Natural killer cell (primary cell): ENCODE measurements at places on chromosomes 16 and 17. TPM values are rescaled to one million over a fixed set of nuclear protein-coding genes. Genes with fewer than 3 reads are reported as not detected.

- H3K4me3 ChIP-seq = no peak overlapping the region
- H3K36me3 ChIP-seq = no peaks in the 10 kb centered on the region
- peaks cover 2% of the 10 kb centered on the region for H3K27me3 ChIP-seq
- no peak for DNase-seq
- H3K4me1 ChIP-seq = peaks cover 29% of the 10 kb centered on the region
- H3K27ac ChIP-seq = no peak overlapping the region
These were observed 33.4 kb downstream of the CDH13 start for GRCh38 chr16:82660075-82660645.

- H3K27me3 ChIP-seq = no peaks in the 10 kb centered on the region
- no peak for DNase-seq
- no peak overlapping the region for H3K27ac ChIP-seq
- H3K4me3 ChIP-seq = no peak overlapping the region
- H3K4me1 ChIP-seq = no peaks in the 10 kb centered on the region
These were observed 35.1 kb downstream of the GDE1 start for GRCh38 chr16:19486750-19487325.

DNA sequence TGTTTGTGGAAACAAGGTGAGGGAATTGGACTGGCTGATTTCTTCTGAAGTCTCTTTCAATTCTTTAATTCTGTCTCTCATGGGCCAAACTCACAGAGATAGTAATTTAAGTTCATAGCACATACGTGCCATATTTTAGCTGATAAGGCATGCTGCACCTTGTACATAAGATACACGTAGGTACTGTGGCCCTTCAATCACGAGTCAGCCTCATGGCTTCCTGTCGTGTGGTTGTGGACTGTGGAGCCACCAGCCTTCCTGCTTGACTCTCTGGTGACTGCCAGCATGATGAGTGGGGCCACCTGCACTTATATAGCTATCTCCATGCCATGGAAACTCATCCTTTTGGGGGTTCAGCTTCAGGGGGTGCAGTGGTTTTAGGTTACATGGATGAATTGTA lies 25.1 kb downstream of the KSR1 start:
- H3K27me3 ChIP-seq = no peaks in the 10 kb centered on the region
- H3K4me3 ChIP-seq = no peak overlapping the region
- peak; percentile 73 for DNase-seq
- peaks cover 57% of the 10 kb centered on the region for H3K4me1 ChIP-seq

DNA sequence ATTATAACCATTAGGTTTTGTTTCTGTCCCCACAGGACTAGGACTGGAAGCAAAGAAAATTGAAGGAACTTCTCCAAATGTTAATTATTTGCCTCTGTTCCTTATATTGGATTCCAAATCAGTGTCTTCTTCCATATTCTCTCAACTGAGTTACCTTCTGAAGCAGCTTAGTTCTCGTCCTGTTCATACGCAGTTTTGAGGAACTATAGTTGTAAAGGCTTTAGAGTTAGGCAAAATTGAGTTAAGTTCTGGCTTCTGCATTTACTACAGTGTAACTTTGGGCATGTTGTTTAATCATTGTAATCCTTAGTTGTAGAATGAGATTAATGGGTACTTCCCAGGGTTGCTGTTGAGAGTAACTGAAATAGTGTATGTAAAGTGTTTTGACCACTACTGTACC lies 11.2 kb downstream of the CBFB start:
- no peak overlapping the region for H3K4me3 ChIP-seq
- DNase-seq = no peak
- no peak overlapping the region for H3K27ac ChIP-seq
- no peaks in the 10 kb centered on the region for H3K27me3 ChIP-seq
- H3K4me1 ChIP-seq = peaks cover under 1% of the 10 kb centered on the region
- peaks cover 16% of the 10 kb centered on the region for H3K36me3 ChIP-seq

- no peak within 1 kb of the TSS for H3K27ac ChIP-seq
- no peak within 1 kb of the TSS for H3K4me3 ChIP-seq
- H3K27me3 ChIP-seq = peaks cover 21% of the 10 kb centered on the region
- H3K36me3 ChIP-seq = no peaks in the 10 kb centered on the region
- peak; percentile 34 for DNase-seq
These were observed at the start of gene MEIOC for GRCh38 chr17:44655983-44656710. TSS of gene MEIOC (plus strand) at chr17:44656468. CDS start at chr17:44656614, 146 bp downstream.

GRCh38 chr16:31874366-31875111 lies 932 bp downstream of the ZNF267 start:
- H3K36me3 ChIP-seq = peaks cover 8% of the 10 kb centered on the region
- DNase-seq = no peak
- peak overlapping the region; percentile 97 for H3K4me3 ChIP-seq
- peak overlapping the region; percentile 95 for H3K27ac ChIP-seq

- H3K4me1 ChIP-seq = peaks cover 3% of the 10 kb centered on the region
- H3K4me3 ChIP-seq = no peak overlapping the region
- no peak for DNase-seq
- H3K27ac ChIP-seq = no peak overlapping the region
These were observed 5.6 kb downstream of the ERAL1 start for GRCh38 chr17:28860363-28860808.

Gene ADGRG3
- total RNA-seq = 20.7 TPM

Gene MYH11
- total RNA-seq = 0.30 TPM

- peaks cover 80% of the 10 kb centered on the region for H3K36me3 ChIP-seq
- no peak overlapping the region for H3K4me3 ChIP-seq
- H3K27ac ChIP-seq = no peak overlapping the region
- no peaks in the 10 kb centered on the region for H3K27me3 ChIP-seq
These were observed 59.8 kb downstream of the PIPOX start for GRCh38 chr17:29102741-29103181.

DNA sequence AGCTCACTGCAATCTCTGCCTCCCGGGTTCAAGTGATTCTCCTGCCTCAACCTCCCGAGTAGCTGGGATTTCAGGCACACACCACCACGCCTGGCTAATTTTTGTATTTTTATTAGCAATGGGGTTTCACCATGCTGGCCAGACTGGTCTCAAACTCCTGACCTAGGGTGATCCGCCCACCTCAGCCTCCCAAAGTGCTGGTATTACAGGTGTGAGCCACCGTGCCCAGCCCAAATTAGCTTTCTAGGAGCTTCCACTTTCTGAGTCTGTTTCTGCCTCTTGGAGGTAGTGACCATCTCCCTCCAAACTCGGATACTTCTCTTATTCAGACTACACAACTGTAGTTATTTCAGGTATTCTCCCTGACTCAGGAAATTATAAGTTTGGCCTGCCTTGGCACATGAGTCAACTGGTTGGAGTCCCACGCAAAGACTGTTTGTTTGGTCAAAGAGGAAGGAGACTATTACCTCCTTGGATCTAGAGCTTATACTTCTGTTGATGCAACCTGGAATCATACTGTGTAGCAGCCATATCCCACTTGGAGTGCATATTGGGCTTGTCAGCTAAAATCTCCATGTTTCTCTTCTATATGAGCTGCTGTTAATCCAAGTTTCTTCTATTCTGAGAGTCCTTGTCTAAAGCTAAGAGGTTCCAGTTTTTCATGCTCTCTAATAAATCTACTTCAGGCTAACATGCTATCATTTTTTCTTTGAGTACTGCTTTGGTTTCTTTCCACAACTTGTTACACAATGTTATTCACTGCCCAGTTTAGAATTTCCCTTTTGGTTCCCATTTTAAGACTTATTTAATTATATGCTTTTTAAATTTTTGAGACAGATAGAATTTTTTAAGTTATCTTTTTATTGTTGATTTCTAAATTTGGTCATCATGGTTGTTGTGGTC lies 7.5 kb downstream of the IL4R start:
- H3K36me3 ChIP-seq = peaks cover 4% of the 10 kb centered on the region
- peaks cover 60% of the 10 kb centered on the region for H3K4me1 ChIP-seq
- DNase-seq = no peak
- no peak overlapping the region for H3K4me3 ChIP-seq
- no peak overlapping the region for H3K27ac ChIP-seq

Gene CASKIN1
- not detected for total RNA-seq

Gene CLEC10A
- 0.54 TPM for total RNA-seq

Gene CCR7
- 8.0 TPM for total RNA-seq

GRCh38 chr16:28098959-28099945 lies 35.7 kb upstream of the GSG1L start:
- H3K4me1 ChIP-seq = no peaks in the 10 kb centered on the region
- H3K36me3 ChIP-seq = peaks cover 65% of the 10 kb centered on the region
- no peak overlapping the region for H3K4me3 ChIP-seq
- DNase-seq = no peak
- H3K27ac ChIP-seq = no peak overlapping the region

Gene CDC27
- 77.3 TPM for total RNA-seq

GRCh38 chr17:16945663-16946218 lies 26.2 kb downstream of the TNFRSF13B start:
- DNase-seq = peak; percentile 5
- H3K27ac ChIP-seq = no peak overlapping the region
- no peaks in the 10 kb centered on the region for H3K4me1 ChIP-seq
- H3K36me3 ChIP-seq = no peaks in the 10 kb centered on the region
- no peak overlapping the region for H3K4me3 ChIP-seq
- no peaks in the 10 kb centered on the region for H3K27me3 ChIP-seq

Gene NDRG4
- not detected for total RNA-seq

Gene DEXI
- total RNA-seq = 14.4 TPM

GRCh38 chr17:7881276-7882054 lies 7.1 kb upstream of the CHD3 start:
- no peak overlapping the region for H3K4me3 ChIP-seq
- peaks cover 18% of the 10 kb centered on the region for H3K4me1 ChIP-seq
- no peak for DNase-seq
- H3K36me3 ChIP-seq = peaks cover 28% of the 10 kb centered on the region
- no peak overlapping the region for H3K27ac ChIP-seq

Gene MYH13
- not detected for total RNA-seq

- DNase-seq = no peak
- no peaks in the 10 kb centered on the region for H3K36me3 ChIP-seq
- no peaks in the 10 kb centered on the region for H3K4me1 ChIP-seq
- H3K27ac ChIP-seq = no peak overlapping the region
These were observed 102.8 kb upstream of the SEC14L1 start for GRCh38 chr17:77037943-77038342.

DNA sequence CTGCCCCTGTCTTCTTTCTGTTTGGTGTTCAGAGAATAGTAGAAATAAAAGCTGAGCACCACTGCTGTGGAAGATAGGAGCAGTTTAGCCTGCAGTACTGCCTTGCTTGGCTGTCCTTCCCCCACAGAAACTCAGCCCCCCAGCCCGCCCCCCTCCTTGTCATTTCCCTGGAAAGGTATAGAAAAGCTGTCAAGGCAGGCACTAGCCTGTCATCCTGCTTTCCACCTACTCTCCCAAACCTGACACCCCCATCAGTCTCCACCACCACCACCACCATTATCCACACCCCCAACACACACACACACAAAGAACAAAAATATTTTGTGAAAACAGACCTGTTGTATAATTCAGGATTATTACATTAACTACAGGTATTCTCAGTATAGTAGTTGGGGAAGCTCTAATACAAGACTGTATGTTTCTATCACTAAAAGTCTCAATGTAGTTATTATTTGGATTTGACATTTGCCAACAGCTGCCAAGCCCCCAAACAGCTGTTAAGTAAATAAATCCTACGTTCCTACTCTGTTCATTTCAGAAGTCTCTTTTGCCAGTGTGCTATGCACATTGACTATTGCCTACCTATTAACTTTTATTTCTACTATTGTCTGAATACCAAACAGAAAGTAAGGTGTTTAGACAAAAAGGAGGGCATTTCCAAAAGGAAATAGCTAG lies 128.8 kb downstream of the CYB561 start:
- DNase-seq = no peak
- no peak overlapping the region for H3K27ac ChIP-seq
- H3K4me1 ChIP-seq = no peaks in the 10 kb centered on the region
- H3K4me3 ChIP-seq = no peak overlapping the region

GRCh38 chr17:64003526-64004121 lies 5.5 kb downstream of the PRR29 start:
- no peaks in the 10 kb centered on the region for H3K27me3 ChIP-seq
- peaks cover 54% of the 10 kb centered on the region for H3K36me3 ChIP-seq
- H3K27ac ChIP-seq = no peak overlapping the region
- peaks cover 42% of the 10 kb centered on the region for H3K4me1 ChIP-seq
- H3K4me3 ChIP-seq = no peak overlapping the region

- H3K36me3 ChIP-seq = no peaks in the 10 kb centered on the region
- no peaks in the 10 kb centered on the region for H3K27me3 ChIP-seq
- H3K27ac ChIP-seq = no peak overlapping the region
- H3K4me1 ChIP-seq = peaks cover 7% of the 10 kb centered on the region
These were observed 58.5 kb downstream of the TMEM235 start for GRCh38 chr17:78289802-78290363.

- H3K27ac ChIP-seq = no peak overlapping the region
- no peak for DNase-seq
- no peaks in the 10 kb centered on the region for H3K36me3 ChIP-seq
- H3K4me3 ChIP-seq = no peak overlapping the region
These were observed 13.6 kb upstream of the TVP23A start for GRCh38 chr16:10831894-10832886.

Gene KRTAP4-5
- total RNA-seq = not detected
